GM13976 (cell line): ENCODE measurements at places on chromosomes 5 and 9.

DNA sequence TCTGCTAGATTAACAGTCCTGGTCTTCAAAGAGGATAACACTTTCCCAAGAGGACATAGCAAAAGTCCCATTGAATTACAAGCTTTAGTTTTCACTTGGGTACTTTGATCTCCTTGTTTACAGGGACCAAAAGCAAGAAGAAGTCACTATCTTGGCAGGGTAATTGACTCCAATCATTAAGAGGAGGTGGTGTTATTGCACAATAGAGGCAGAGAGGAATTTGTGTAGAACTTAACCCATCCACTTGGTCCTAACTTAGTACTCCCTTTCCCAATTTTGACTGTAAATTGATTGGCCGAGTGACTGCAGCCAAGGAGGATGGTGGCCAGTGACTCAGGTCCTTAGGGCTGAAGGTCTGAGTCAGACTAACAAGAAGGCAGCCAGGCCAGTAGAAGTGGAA is 9.3 kb upstream of the TRPC7 start:
- no peak for DNase-seq

GRCh38 chr9:2178034-2178734 is 163.0 kb downstream of the SMARCA2 start:
- no peak for DNase-seq

DNA sequence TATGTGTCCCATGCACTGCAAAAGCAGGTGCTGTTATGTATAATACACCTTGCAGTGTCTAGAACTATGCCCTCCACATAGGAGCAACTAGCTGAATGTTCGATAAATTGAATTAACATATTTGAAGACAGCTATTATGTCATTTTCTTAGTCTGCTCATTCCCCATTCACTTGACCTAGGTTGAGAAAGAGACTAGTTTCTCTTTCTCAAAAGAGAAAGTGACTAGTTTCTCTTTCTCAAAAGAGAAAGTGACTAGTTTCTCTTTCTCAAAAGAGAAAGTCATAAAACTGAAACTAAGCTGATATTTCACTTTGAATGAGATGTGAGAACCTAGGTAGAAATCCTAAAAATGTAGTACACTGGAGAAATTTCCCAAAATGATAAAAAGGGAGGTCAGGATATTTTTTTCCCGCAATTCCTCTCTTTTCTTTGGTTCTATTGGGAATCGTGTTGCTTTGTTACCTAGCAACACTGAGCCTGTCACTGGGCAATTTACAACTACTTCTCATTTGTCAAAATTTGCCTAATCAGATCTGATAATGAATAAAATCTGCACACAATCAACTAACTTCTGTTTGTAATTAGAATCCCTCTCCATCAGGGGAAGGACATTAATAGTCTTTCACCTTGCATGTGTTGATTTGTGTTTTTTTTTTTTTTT is 132.0 kb upstream of the GRIA1 start:
- DNase-seq, result peak; percentile 17

DNA sequence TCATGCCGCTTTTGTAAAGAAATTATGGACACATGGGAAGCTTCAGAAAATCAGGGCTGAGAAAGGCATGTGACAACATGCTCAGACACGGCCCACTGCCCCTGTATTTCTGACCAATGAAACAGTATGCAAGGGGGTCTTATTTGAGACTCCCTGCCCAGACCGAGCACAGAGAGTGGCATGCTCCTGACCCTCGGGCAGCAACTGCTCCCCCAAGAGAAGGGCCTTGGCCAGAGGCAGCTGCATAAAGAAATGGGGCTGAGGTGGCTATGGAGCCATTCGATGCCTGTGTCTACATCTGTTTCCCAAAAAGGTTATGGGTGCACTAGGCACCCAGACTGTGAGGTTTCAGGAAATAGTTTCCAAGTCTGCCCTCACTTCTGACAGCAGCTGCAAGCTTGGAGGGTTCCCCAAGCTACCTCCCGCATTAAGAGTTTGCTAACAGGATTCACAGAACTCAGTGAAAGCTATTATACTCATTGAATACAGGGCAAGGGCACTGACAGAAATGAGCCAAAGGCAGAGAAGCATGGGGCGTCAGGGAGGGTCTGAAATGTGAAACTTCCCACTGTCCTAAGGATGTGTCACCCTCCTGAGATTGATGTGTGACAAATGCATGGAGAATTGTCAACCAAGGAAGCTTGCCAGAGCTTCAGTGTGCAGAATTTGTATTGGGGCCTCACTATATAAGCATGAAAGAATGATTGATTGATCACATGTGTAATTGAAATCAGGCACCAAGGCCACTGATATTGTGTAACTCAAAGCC is 94.3 kb downstream of the DAP start:
- no peak for DNase-seq

GRCh38 chr5:181037365-181037861 is 2.7 kb upstream of the BTNL9 start:
- no peak for DNase-seq

DNA sequence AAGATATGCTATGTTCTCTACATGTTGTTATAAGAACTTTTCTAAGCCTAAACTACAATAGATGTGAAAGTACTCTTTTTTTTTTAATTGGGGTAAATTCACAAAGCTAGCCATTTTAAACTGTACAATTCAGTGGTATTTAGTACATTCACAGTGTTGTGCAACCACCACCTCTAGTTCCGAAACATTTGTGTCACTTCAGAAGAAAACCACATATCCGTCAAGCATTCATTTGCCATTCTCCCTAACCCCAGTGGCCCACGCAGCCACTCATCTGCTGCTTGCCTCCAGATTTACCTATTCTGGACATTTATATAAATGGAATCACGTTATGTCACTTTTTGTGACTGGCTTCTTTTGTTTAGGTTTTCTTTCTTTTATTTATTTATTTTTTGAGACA is 43.1 kb downstream of the SPTAN1 start:
- no peak for DNase-seq

GRCh38 chr5:115661563-115661962 is 35.7 kb upstream of the TMED7 start:
- no peak for DNase-seq

- DNase-seq, result no peak
These were observed 19.3 kb downstream of the MLANA start for GRCh38 chr9:5909976-5910375.

- DNase-seq, result no peak
These were observed 207.6 kb downstream of the ZNF462 start for GRCh38 chr9:107070586-107070985.

DNA sequence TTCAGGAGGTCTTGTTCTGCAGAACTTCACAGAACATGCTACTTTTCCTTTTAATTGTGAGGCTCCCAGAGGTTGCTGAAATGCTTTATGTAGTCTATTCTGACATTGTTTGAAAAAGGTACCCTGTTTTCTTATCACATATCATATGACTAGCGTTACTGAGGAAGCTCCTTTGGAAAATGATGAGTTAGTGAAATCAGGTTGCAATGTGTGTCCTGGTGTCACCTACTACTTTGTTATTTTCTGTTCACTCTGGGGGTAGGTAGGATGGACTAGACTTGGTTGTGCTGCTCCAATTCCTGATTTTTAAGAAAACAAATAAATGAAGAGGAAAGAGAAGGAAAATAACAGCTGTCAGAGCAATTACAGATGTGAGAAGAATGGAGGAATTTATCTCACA is 93.7 kb downstream of the PAPPA start:
- no peak for DNase-seq

DNA sequence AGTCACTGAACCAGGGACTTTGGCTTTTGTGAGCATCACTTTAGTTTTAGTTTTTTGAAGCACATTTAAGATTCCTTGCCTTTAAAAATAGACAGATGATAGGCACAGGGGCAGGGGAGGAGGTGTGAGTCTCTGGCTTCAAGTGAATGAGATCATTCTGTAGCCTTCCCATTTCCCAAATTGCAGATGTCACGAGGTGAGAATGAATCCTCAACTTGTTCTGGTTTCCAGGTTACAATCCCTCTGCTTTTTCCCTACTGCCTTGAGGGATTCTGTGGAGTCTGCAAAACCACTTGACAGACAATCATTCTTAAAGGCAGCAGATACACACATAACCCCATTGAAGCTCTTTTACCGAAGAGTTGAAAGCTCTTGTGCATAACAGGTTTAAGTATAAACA is 332.4 kb downstream of the DMAC1 start:
- no peak for DNase-seq

DNA sequence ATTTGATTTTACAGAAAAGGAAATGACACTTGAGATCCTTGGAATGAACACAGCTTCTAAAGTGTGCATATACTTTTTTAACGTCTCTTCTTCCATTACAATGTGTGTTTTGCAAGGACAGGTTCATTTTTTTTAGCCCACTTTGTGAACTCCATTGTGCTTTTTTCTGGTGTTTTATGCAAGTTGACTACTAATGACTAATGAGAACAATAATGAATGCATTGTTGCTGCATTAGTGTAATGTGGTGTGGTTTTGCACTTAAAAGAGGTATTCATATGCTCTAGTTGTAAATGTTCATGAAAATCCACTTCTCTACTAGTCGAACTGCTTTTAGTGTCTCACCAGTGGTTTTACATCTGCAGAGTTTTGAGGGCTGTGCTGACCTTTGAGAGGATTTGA is 93.6 kb downstream of the UHRF2 start:
- no peak for DNase-seq

- DNase-seq, result no peak
These were observed 61.8 kb downstream of the C9 start for GRCh38 chr5:39302472-39302871.

DNA sequence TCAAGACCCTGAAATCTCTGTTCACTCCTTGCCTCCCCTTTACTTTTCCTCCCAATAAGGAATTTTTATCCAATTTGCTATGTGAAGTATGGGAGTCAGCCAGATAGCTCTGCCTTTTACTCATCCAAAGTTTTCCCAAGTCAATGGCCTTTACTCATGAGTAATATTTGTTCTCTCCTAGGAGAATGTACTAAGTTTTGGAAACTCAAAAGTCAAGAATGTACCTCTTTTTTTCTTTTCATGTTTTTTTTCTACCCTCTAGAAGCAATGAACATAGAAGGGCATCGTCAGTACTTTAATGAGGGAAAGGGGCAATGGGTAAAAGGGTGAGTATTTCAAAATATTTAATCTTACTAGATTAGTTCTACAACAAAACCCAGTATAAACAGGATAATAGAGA is 140.2 kb upstream of the SGCD start:
- no peak for DNase-seq

DNA sequence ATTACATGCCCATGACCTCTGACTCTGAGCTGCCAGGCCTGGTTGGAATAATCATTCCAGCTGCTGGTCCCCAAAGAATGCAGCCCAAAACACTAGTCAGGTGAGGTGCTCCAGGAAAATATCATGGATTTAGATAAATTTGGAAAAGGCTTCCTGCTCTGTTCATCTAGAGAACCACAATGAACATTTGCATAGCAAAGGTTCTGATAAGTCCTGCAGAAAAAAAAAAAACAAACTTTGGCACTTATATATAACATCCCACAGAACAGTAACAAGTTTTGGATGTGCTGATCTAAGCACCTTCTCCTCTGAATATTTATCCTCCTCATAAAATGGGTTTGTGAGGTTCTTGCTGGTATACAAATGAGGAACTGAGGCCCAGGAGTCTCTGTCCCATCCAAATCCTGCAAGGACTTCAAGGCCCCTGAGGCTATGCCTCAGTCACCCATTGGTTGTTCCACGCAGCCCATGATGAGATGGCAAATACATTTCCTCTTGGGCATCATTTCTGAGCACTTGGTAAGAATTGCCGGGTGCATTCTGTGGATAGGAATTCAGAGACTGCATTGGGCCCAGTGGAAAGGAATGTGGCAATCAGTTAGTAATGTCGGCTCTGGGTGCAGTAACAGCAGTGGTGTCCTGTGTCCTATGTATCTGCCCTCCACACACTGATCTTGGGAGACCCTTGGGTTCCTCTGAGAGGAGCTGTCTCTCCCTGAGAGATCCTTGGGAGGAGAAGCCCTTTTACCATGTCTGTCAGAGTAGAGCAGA is 73.4 kb upstream of the ASS1 start:
- no peak for DNase-seq

GRCh38 chr9:77783518-77783917 is 135.4 kb upstream of the GNA14 start:
- no peak for DNase-seq

DNA sequence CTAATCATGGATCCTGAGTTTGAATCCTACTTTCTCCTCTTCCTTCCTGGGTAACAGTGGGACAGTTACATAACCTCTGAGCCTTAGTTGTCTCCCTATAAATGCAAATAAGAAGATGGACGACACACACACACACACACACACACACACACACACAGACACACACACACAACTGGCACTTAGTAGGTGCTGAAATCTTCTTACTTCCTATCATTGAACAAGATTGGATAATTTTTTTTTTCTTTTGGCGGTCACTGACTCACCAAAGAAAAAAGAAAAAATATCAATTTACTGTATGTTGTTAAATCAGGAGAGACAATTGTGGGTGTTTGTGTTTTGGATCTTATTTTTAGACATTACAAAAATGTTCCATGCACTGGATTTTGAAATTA is 28.4 kb upstream of the TNFSF8 start:
- DNase-seq, result no peak

- DNase-seq, result no peak
These were observed 65.2 kb downstream of the MRPL36 start for GRCh38 chr5:1734271-1734907.

DNA sequence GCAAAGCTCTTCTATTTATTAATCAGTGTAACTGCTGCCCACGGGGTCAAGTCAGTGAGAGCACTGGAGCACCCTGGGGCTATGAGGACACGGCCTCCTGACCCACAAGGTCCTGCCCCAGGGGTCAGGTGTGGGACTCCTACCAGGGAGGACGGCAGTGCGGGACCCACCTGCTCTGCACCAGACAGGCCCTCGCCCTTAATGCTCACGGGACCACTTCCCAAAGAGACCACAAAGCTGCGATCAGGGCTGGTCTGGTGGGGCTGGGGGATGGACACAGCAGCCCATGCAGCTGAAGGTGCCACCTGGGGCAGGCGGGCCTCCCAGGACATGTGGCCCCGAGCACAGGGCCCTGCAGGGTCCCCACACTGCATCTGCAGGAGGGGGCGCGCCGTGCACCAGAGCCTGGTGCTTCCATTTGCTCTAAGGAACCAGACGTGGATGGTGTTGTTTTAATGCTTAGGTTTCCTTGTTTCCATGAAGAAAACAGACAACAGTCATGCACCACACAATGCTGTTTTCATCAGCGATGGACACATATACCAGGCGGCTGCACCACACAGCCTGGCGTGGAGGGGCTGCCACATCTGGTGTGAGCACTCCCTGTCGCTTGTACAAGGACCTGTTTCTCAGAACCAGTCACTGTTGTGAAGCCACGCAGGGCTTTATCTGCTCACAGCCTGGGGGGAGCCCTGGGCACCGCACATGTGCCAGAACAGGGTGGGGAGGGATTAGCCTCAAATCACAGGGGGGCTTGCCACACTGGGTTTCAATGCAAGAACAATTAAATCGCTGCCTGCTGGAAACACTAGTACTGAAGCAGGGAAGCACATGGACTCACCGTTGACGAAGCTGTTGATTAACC is 22.6 kb downstream of the CLPTM1L start:
- DNase-seq, result no peak

GRCh38 chr9:114477642-114478041 is 27.6 kb downstream of the WHRN start:
- no peak for DNase-seq

GRCh38 chr9:110832926-110833325 is 164.3 kb downstream of the MUSK start:
- DNase-seq, result no peak
